ENCODE measurements at places on chromosomes 16 and 17.
A peak's percentile ranks its signal among the peaks of the same experiment; 100 is the strongest.

GRCh38 chr17:56319531-56319930 is 166.3 kb downstream of the ANKFN1 start:
- no peak for DNase-seq

GRCh38 chr16:28211758-28212531 is at the start of gene XPO6:
XPO6 (minus strand) TSS chr16:28211965; CDS start chr16:28211368, 597 bp downstream.
- DNase-seq: peak; percentile 99

- DNase-seq: no peak
Measured at GRCh38 chr16:54290833-54291655, 4.5 kb upstream of the IRX3 start.

GRCh38 chr16:5533321-5533888 is 435.8 kb upstream of the EEF2KMT start:
- DNase-seq: no peak

GRCh38 chr17:74875155-74875976 is 2.6 kb upstream of the FDXR start:
- no peak for DNase-seq

- no peak for DNase-seq
Measured at GRCh38 chr17:41785091-41785858, 1.2 kb downstream of the JUP start.

GRCh38 chr17:16974569-16975276 is 2.8 kb upstream of the TNFRSF13B start:
- no peak for DNase-seq

All from effector memory CD8-positive, alpha-beta T cell (primary cell).